Mucosa of descending colon (tissue), 3 donors: ENCODE measurements at places on chromosomes 13 and 19. TPM values are rescaled to one million over a fixed set of nuclear protein-coding genes. Genes with fewer than 3 reads are reported as not detected.

ZNF486 gene
- 3.0 TPM for total RNA-seq

- no peak for DNase-seq
Measured at GRCh38 chr13:23330356-23330755, 103.1 kb downstream of the SACS start.

PIAS4 gene
- 27.4 TPM for total RNA-seq

DNA sequence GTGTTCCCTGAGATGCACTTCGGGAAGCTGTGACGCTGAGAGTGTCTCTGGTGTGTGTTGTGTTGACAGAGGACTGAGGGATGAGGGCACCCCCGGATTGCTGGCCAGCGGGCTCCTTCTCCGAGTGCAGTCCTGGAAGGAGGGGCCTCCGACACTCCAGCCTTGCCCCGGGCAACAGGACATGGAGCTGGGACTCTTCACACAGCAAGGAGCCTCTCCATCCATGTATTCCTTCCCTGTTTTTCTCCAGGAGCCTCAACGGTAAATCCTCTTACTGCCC, 61.3 kb downstream of the SOX1 start:
- no peak for DNase-seq

DNA sequence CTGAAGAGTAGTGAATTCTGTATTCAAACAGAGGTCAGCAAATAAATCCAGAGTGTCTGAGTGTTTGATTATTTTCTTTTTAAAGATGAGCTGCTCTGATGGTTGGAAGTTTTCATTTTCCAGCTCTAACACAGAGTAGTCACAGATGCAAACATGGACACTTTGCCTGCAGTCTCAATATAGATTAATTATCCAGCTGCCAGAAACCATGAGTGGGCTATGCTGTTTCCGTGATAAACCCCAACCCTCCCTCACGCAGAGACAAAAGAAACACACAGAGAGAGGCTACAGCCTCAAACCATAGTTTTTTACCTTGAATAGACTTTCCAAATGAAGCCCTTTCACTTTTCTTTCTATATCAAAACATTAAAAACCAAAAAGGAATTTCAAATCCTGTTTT, 884.7 kb downstream of the DIAPH3 start:
- DNase-seq, result no peak

GRCh38 chr19:19540715-19541515, 2.9 kb downstream of the CILP2 start:
- DNase-seq, result peak; percentile 72

DNA sequence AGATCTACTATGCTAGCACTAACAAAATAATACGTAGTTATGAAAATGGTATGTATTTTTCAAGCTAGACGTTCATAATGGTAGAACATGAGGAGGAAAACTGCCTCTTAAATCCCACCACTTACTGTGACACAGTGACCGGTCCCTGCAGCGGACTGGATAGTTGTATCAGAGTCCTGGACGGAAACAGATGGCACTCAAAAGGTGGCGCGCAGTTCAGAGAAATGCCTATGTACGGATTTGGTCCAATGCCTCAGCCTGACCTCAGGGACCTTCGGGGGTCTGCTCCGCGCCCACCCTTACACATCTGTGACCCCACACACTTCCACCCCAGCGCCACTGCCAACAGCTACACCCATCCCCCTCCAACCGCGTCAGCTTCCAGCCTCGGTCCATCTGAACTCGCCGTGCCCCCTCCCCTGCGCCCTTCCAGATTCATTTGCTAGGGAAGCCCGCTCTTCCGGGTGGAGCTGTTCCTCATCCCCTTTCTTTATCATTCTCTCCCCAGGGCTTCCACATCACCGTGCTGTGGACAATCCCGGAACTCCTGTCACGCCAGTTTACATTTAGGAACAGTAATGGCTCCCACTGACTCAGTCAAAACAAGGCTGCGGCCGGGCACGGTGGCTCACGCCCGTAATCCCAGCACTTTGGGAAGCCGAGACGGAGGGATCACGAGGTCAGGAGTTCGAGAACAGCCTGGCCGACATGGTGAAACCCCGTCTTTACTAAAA, 792 bp upstream of the LENG8 start:
- DNase-seq, result peak; percentile 68

- no peak for DNase-seq
Measured at GRCh38 chr13:97933776-97934175, 19.7 kb upstream of the IPO5 start.

DNA sequence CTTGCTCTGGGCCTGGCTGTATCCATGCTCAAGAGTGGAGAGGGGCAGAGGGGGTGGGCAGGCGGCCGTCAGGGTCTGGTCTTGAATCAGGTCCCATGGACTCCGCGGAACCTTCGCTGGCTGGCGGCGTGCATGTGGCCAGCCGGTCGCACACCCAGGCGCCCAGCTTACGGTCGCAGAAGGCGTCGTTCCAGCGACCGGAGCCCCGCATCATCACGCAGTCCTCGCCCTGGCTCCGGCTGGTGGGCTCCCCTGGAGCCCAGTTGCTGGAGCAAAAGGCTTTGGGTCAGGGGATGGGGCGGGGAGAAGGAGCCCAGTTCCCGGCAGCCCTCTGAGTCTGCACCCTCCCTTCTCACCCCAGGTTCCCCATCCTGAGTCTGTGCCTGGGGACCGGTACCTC, 8.5 kb downstream of the TRAPPC5 start:
- no peak for DNase-seq

GRCh38 chr13:74136084-74136658, 2.0 kb upstream of the KLF12 start:
- peak; percentile 69 for DNase-seq

ANGPTL8 gene
- not detected for total RNA-seq

DNA sequence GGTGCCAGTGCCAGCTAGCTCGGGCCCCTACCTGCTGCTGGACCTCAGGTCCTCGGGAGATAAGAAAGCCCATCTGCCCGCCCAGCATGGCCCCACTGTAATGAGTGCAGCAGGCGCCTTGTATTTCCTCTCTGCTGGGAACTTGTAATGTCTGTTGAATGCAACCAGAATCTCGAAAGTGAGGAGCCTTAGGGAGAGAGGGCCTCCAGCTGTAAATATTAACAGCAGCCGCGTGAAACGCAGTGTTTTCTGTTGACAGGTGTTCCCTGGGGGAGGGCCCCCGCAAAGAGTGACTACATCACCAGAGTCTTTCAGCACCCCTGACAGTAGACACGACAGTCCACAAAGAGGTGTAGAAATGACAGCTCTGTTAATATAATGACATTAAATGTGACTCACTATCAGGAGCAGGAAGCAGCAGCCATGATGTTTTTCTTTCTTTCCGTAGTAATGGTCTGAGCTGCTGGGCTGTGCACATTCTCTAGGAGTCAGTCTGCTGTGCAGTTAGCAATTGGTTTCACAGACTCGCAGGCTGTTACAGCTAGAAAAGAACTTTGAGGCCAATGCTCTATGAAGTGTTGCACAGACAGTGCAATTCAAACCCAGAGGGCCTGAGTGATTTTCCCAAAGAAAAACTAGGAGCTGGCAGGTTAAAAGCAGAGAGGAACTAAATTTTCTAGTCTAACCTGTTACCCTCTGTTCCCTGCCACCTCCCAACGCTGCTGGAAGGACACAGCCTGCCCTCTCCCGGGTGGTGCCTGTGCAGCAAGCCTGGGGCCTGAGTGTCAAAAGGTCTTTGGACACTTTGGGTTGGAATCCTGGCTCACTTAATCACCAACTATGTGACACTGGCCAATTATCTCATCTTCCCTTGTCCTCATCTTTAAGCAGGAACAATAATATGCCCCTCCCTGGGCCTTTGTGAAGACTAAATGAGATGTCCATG, 58.6 kb upstream of the WASF3 start:
- no peak for DNase-seq

GRCh38 chr13:111270765-111271698, 49.4 kb upstream of the TEX29 start:
- no peak for DNase-seq

NUMBL gene
- 39.7 TPM for total RNA-seq

ZNF665 gene
- total RNA-seq, result 4.7 TPM

DNA sequence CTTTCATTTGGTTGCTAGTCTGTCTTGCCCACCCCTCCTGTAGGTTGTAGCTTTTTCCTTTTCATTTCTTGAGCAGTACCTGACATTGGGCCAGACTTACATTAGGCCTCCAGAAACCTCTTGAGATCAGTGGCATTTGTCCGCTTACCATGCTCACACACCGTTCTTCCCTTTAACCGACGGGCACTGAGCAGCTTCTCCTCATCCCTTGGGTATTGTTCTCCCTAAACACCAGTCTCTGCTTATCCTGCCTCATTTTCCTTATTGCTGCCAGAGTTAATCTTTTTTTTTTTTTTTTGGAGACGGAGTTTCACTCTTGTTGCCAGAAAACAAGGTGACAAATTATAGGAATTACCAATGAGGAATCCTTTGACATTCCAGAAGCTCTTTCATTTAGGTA, 27.2 kb upstream of the KCTD4 start:
- DNase-seq, result no peak

DNA sequence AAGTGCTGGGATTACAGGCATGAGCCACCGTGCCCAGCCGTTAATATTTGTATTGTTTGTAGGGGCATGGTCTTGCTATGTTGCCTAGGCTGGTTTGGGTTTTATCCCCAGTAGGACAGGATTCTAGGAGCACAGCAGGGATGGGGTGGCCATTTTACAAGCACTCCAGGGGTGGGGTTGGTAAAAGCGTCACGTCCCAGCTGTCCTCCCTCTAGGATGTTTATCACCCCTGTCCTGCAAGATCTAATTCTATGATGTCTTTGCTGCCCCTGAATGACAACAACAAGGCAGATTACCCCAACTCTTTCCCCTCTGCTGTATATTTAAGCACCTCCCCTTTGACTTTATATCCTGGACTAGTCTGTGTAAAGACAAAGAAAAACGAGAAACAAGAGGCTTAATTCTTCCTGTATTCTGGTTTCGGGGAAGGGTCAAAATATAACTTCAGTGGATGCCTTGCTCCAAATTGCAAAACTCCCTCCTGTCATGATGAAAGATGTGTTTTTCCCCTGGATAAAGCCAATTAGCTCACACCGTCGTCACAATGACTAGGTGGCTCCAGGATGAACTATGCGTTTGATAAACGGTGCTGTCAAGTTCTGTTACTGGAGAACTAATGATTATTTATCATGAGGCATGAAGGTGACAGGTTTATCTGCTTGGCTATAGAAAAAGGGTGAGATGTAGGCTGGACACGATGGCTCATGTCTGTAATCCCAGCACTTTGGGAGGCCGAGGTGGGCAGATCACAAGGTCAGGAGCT, 27.8 kb upstream of the OR1M1 start:
- no peak for DNase-seq

DNA sequence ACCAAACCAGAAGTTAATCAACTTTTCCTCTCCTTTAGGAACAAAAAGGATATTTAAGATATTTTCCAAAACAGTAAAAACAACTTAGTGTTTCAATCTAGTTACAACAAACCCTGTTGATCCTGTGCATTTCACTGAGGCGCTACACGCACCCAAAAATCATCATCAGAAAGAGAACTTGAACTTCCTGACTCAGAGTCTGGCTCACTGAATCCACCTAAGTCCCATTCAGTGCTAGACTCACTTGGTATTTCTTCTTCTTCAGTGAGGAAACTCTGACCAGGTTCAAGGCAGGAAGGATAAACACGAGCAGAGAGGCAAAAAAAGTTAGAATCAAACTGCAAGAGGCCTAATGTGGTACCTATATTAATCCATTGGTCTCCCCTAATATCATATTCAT, 2.2 kb downstream of the KBTBD6 start:
- DNase-seq, result no peak
